ENCODE measurements at places on chromosomes 2 and 18.

- peak; percentile 70 for DNase-seq
Measured at GRCh38 chr2:168246483-168247340, 683 bp downstream of the STK39 start.

- DNase-seq = no peak
Measured at GRCh38 chr18:63819786-63820185, 44.6 kb downstream of the SERPINB7 start.

DNA sequence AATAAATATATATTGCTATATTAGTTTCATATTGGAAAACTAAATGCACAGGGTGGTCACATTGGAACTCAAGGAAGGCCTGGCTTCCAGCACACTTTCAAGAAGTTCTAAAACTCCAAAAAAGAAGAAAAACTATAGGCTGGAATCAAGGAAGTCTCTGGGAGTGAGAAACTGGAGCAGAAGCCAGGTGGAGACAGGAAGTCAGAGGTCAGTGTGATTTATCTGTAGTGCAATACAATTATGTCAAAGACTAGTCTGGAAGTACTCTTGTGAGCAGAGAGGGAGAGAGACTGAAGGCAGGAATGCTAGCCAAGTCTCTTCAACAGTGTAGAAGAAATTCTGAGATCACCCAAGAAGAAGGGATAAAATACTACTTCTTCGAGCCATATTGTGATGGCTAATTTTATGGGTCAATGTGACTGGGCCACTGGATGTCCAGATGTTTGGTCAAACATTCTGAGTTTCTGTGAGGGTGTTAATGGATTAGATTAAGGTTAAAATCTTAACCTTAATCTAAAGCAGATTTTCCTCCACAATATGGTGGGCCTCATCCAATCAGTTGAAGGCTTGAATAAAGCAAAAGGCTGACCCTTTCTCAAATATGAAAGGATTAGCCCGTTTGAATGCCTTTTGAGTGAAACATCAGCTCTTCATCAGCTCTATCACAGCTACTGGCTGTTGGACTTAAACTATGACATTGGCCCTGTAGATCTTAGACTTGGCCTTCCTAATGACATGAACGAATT is 208.0 kb downstream of the TDRD15 start:
- no peak for DNase-seq

GRCh38 chr2:128237911-128238697 is 80.6 kb downstream of the HS6ST1 start:
- no peak for DNase-seq

GRCh38 chr2:160368988-160369930 is 124.3 kb downstream of the RBMS1 start:
- DNase-seq = no peak
